ENCODE measurements at places on chromosomes 13 and 19.

GRCh38 chr19:35812220-35813042 lies at the start of gene PRODH2:
TSS of gene PRODH2 (minus strand) at chr19:35812845. CDS start at chr19:35812805, 40 bp downstream.
- no peak for DNase-seq

- DNase-seq: no peak
Measured at GRCh38 chr19:50580970-50581634, 12.9 kb upstream of the LRRC4B start.

DNA sequence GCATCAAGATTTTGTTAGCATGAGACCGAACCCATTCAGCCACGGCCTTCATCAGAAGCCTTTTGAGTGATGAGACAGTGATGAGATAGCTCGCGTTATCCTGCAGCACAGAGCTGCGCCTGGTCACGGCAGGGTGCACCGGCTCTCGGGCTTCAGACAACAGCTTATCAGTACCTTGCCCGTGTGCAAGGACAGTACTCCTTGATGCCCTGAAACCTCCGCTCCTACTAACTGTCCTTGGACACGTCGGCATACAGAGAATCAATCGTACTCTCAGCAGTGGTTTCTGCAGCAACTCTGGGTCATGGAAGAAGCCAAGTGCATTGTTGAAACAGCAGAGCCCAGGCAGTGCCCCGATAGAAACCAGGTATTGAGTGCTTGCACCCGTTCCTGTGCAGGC lies 40.7 kb downstream of the IRS2 start:
- no peak for DNase-seq

- DNase-seq: no peak
Measured at GRCh38 chr13:28474491-28475134, 20.3 kb downstream of the FLT1 start.

Data from stimulated activated CD8-positive, alpha-beta memory T cell treated with anti-CD3 and anti-CD28 coated beads, Interleukin-2, amount 100 ng/mL, for 1 hour (primary cell).